Daoy (cell line): ENCODE measurements at places on chromosomes 16 and 17. TPM values are rescaled to one million over a fixed set of nuclear protein-coding genes. Genes with fewer than 3 reads are reported as not detected.

The MPO gene
- not detected in 2 replicates for total RNA-seq

The TTYH2 gene
- 2.9 and 17.6 TPM in 2 replicates for total RNA-seq

The RIPOR1 gene
- total RNA-seq: 5.4 and 6.3 TPM in 2 replicates

The FMNL1 gene
- total RNA-seq: 6.3 and 9.2 TPM in 2 replicates

The CHST5 gene
- 0.30 TPM in 1 of 2 replicates, not detected in the other for total RNA-seq

- DNase-seq: no peak
Observed at GRCh38 chr17:19368229-19368628, 5.7 kb upstream of the B9D1 start.

- no peak for DNase-seq
Observed at GRCh38 chr16:56594292-56594619, 4.9 kb downstream of the MT3 start.

The ALOX12B gene
- total RNA-seq: not detected in 2 replicates

The CCL4L2 gene
- total RNA-seq: 0.63 and 2.9 TPM in 2 replicates

DNA sequence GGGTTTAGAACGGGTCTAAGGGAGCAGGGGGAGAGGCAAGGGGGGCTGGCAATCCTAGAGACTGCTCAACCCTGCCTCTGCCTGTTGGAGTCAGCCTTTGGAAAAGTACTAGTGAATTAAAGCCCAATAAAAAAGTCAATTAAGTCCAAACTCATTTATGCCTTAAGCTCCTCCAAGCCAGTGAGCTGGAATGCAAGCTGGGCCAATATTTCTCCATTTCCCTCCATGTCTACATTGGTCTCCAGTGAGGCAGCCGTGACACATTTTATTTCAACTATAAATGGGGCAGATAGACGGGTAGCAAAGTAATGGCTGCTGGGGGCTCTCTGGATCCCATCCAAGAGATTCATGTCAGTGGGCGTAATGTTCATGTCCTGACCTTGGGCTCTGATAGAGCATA is 144.0 kb downstream of the SPACA3 start:
- no peak for DNase-seq

The OR1D5 gene
- not detected in 2 replicates for total RNA-seq

DNA sequence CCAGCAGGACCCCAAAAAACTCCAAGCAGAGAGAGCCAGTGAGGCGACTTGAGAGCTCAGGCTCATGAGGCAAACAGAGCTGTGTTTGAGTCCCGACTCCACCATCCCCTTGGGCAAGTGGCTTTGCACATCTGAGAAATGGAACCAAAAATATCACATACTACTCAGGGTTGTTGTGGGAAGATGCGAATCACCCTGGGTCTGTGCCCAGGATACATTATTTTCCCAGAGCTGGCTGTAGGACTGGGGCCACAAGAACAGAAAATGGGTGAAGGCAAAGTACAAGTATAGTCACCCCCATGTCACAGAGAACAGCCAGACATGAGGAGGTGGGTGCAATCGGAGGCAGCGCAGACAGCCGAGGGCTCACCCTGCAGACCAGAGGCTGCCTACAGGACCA is 127.3 kb downstream of the GAS7 start:
- DNase-seq: no peak

- peak; percentile 74 for DNase-seq
Observed at GRCh38 chr17:69235338-69236058, 6.9 kb upstream of the ABCA10 start.

GRCh38 chr17:62819511-62820221 is 11.6 kb upstream of the MARCHF10 start:
- DNase-seq: peak; percentile 97

DNA sequence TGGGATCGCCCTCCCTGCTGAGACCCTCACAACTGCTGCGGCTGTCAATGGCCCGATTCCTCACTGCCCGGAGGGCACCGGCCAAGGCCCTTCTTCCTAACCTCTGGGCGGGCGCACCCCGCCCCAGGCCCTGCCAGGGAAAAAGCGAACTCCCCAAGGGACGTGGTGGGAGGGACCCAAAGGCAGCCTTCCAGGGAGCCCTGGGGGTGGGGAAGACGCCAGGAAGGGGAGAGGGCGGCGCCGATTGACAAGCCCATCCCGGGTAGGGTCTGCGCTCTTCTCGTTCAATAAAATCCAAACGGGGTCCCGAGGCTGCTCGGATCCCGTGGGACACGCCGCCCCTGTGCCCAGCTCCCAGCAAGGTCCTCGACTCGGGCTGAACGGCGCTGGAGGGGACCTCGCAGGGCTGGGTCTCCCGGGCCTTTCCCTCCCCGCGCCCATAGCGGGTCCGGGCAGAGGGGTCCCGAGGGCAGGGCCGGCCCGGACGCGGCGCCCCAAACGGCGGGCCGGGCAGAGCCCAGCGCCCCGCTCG is 416 bp downstream of the KIFC3 start:
- peak; percentile 45 for DNase-seq

The HOXB3 gene
- 1.3 and 3.1 TPM in 2 replicates for total RNA-seq

GRCh38 chr17:40017422-40018080 is 2.3 kb downstream of the CSF3 start:
- no peak for DNase-seq

DNA sequence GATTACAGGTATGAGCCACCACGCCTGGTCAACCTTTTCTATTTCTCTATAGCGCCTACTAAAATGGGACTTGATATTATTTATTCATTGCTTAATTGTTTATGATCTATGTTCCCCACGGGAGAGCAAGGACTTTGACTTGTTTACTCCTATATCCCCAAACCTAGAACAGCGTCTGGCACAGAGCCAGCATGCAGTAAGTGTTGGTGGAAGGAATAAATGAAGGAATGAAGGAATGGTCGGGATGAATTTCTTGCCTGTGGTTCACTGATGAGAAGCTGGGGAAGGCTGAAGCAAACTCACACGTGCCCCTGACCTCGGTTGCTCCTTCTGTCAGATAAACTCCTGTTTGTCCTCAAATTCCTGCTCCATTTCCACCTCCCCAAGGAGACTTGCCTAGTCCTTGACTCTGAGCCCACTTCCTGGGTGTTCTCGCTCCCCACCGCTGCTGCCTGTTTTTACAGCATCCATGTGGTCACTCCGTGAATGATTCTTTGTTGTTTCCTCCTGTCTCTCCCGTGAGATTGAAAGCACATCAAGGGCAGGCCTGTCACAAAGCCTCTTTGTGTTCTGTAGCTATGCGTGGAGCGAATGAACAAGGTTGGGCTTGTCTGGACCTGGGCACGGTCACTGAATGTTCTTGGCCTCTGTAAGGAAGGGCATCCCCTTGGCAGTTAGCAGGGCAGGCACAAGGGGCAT is 17.3 kb downstream of the C17orf100 start:
- DNase-seq: no peak

- DNase-seq: no peak
Observed at GRCh38 chr16:5604770-5605169, 507.2 kb upstream of the EEF2KMT start.

DNA sequence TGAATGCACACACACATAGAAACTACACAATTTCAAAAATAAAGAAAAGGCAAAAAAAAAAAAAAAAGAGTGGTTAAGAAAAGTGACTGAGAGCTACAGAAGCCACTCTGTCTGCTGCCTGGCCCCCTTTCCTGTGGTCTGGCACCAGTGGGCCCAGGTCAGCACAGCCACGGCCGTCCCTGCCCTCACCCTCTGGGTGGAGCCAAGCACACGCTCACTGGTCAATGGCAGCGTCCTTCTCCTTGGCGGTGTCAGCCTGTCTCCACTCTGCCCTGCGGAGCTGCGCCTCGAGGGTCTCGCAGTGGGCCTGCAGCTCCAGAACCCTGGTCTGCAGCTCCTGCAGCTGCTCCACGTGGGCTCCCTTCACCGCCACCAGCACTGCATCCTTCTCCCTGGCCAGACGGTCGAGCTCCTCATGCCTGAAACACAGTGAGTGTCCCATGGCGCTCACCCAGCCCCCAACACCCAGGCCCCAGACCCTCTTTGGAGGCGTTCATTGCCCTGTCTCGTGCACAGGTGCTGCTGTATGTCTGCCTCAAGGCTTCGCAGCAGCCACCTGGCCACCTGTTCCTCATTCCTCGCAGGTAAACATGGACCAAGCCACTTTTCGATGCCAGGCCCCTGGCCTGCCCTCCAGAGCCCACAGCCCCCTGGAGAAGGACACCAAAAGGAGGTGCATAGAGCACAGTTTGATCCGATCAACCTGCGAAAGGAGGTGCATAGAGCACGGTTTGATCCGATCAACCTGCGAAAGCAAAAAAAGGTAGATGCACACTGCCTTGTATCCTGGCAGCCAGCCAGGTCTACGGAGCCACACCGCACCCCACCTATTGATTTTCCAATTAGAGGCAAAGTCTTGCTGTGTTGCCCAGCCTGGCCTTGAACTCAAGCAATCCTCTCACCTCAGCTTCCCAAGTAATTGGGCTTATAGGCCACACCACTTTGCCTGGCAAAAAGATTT is 24.4 kb downstream of the CCDC57 start:
- no peak for DNase-seq

GRCh38 chr17:13594762-13595598 is 6.7 kb downstream of the HS3ST3A1 start:
- DNase-seq: peak; percentile 89

DNA sequence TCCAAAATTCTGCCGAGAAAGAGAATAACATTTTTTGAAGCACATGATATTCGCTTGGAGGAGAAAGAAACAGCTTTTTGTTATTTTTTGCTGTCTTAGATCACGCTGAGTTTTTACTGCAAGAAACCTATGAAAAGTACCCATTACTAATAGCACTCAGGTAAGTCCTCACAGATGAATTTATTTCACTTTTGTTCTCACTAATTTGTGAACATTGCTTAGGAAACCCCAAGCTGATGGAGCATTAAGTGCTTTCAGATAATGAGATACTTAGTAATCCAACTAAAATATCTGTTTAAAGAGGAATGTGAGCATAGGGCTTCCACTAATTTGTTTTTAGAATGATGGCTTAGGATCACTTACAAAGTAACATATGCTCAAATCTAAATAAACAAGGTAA is 45.7 kb downstream of the MYO1D start:
- DNase-seq: no peak

DNA sequence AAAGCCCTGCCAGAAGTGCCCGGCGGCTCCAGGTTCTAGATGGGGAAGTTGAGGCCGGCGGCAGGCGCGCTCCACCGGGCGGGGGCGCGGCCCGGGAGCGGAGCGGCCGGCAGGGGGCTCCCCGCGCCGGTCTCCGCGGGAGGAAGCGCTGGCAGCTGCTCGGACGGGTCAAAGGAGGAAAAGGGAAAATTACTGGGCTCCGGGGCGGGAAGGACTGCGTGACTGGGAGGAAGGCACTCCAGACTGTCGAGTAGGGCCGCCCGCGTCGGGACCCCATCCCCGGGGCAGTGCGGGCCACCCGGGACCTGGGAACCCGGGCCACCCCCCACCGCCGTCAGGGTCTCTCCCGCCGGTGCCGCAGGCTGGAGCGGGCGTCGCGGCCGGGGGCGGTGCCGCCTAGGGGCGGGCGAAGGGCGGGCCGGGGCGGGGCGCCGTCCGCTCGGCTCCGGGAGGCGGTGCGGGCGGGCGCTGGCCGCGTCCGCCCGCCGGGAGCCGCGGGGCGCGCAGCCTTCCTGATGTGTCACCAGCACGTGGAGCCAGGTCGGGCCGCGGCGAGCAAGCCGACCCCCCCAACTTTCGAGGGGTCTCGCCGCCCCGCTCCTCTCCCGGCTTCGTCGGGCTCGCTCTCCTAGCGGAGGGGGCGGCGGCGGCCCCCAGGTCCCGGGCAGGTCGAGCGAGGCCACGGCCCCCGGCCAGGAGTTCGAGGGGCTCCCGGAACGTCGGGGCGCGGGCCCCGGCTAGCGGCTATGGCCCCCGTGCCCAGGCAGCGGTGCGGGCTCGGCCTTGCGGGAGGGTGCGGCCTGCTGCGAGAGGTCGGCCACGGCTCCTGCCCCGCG is 167.5 kb downstream of the RAB11FIP4 start:
- DNase-seq: peak; percentile 88

- peak; percentile 65 for DNase-seq
Observed at GRCh38 chr17:82775001-82775823, 23.3 kb downstream of the TBCD start.

- DNase-seq: no peak
Observed at GRCh38 chr16:28592979-28593553, 3.8 kb downstream of the SULT1A2 start.

DNA sequence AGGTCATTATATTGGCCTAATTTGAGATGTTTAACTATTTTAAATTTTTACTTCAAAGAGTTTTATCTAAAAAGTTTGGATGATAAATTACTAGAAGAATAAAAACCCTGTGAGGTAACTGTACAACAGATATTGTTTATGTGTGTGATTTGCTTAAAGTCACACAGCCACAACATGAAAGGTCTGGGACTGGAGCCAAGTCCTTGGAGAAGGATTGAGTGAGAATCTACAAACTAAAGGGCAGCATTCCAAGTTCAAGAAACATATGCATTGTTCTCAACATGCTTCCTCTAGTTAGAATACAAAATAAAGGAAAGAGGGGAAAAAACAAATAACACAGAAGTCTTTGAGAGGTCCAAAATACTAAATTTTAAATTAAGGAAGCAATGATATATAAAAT is 131.5 kb upstream of the MON1B start:
- no peak for DNase-seq

DNA sequence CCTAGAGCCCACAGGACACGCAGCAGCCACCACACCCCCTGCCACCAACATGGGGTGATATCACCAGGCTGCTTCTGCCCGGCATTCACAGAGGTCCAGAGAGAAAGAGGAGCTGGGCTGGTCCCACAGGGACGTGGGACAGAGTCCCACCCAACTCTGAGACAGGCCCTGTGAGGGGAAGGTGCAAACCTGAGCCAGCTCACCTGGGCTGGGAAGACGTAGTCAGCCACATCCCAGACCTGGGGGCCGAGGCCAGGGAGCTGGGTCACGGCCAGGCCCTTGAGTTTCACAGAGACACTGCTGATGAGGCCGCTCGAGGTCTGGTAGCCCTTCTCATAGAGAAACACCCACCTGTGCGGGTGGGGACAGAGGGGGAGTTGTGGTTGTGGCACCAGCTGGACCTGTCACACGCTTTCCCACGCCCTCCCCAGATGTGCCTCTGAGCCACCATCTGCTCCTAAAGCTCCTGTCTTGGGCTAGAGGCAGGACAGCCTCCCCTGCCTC is 11.2 kb downstream of the P2RX1 start:
- DNase-seq: no peak

The AOC2 gene
- 0.89 and 1.0 TPM in 2 replicates for total RNA-seq

The ZNF821 gene
- total RNA-seq: 3.5 and 4.5 TPM in 2 replicates

GRCh38 chr16:278863-279366 is 1.5 kb upstream of the ARHGDIG start:
- peak; percentile 66 for DNase-seq

DNA sequence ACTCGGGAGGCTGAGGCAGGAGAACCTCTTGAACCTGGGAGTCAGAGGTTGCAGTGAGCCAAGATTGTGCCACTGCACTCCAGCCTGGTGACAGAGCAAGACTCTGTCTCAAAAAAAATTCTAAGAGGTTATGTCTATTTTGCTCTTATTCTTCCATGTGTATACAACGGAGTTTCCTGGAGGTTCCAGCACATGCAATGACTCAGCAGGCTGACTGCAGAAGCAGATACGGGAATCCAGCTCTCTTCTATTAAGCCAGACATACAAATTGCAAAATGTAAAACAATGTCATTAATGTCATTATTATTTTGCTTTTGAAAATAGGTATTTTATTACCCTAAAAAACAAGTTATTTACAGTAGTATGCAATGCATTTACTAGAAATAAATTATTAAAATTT is 18.4 kb downstream of the MIEF2 start:
- DNase-seq: no peak

The TMEM235 gene
- total RNA-seq: not detected in 2 replicates
